ENCODE measurements at places on chromosomes 12 and 14.
A peak's percentile ranks its signal among the peaks of the same experiment; 100 is the strongest.

- DNase-seq, result peak; percentile 43
These were observed 5.6 kb downstream of the MLEC start for GRCh38 chr12:120692524-120693033.

GRCh38 chr12:47507221-47507620, 198.6 kb downstream of the RPAP3 start:
- DNase-seq, result peak; percentile 15

DNA sequence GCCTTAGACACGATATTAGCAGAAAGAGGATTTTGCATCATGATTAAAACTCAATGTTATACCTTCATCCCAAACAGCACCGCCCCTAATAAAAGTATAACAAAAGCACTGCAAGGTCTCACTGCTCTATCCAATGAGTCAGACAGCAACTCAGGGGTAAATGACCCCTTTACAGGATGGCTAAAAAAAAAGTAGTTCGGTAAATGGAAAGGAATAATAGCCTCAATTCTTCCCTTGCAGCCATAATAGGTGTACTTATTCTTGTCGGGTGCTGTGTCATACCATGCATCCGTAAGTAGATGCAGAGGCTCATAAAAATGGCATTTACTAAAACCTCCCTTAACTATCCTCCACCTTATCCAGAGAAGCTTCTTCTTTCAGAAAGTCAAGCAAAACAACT, 53.9 kb upstream of the AP4S1 start:
- no peak for DNase-seq

- DNase-seq, result no peak
These were observed 44.7 kb downstream of the MBIP start for GRCh38 chr14:36275741-36276140.

DNA sequence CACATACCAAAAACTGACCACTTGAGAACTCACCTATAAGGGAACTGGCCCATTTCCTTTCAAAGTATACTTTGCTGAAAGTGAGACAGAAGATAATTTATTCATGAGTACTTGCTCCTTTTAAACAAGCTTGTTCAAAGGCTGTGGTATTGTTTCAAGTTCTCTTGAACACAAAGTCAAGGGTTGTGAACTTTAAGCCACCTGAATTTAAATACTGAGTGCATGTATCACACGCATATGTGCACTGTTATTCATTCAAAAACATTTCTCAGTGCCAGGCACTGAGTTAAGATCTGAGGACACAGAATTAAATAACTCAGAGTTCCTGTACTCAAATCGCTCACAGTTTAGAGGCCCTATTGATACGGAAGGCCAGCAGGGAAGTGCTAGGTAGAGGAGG, 19.1 kb upstream of the LDHB start:
- DNase-seq, result no peak

GRCh38 chr12:74537126-74537706, 419 bp upstream of the ATXN7L3B start:
- DNase-seq, result peak; percentile 47

DNA sequence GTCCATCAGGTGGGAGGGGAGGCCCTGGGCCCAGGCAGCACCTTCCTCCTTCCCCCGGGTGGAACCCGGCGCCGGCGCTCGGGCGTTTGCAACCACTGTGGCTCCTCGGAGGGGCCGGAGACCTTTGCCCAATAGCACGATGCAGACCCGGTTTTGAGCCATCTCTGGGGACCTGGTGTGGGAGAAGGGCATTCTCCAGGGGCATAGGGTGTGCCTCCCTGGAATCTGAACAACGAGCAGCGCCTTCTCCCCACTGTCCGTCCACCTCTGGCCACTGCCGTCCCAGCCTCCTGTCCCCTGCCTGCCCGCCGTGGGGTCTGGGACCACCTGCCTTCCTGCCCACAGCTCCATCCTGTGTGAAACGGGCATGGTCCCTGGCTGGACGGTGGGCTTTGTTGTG, 12.5 kb downstream of the ZFYVE21 start:
- no peak for DNase-seq

GRCh38 chr14:84789012-84789411, 740.9 kb upstream of the FLRT2 start:
- no peak for DNase-seq

GRCh38 chr12:44441155-44441554, 435.0 kb downstream of the NELL2 start:
- DNase-seq, result no peak

GRCh38 chr12:9084417-9084816, 31.3 kb downstream of the A2M start:
- DNase-seq, result no peak

- DNase-seq, result no peak
These were observed 33.2 kb upstream of the CD69 start for GRCh38 chr12:9793779-9794395.

- DNase-seq, result no peak
These were observed 130.8 kb upstream of the KRR1 start for GRCh38 chr12:75642226-75642625.

DNA sequence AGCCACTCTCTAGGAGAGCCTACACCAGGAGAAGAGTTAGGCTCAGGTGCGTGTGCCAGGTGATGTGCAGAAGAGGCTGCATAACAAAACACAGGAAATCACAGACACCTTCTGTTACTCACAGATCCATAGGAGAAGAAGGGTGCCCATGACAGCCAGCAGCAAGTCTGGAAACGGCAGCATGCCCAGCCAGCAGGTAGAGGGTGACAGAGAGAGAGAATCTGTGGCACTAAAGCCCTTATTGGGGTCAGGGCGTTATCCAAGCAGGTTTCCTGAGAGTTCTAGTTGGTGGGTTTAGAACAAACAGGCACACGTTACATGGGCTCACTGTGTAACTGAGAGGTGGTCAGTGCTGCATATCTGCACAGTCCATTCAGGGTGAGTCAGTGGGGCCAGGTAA, 14.9 kb upstream of the SLC8A3 start:
- DNase-seq, result no peak

GRCh38 chr12:41465526-41465925, 277.4 kb downstream of the PDZRN4 start:
- no peak for DNase-seq

DNA sequence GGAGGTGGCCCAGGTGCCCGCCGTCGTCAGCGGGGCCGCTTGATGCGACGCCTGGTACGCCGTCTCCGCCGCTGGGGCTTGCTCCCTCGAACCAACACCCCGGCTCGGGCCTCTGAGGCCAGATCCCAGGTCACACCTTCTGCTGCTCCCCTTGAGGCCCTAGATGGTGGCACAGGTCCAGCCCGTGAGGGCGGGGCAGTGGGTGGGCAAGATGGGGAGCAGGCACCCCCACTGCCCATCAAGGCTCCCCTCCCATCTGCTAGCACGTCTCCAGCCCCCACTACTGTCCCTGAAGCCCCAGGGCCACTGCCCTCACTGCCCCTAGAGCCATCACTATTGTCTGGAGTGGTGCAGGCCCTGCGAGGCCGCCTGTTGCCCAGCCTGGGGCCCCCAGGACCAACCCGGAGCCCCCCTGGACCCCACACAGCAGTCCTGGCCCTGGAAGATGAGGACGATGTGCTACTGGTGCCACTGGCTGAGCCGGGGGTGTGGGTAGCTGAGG, 5.5 kb downstream of the LRP10 start:
- no peak for DNase-seq

DNA sequence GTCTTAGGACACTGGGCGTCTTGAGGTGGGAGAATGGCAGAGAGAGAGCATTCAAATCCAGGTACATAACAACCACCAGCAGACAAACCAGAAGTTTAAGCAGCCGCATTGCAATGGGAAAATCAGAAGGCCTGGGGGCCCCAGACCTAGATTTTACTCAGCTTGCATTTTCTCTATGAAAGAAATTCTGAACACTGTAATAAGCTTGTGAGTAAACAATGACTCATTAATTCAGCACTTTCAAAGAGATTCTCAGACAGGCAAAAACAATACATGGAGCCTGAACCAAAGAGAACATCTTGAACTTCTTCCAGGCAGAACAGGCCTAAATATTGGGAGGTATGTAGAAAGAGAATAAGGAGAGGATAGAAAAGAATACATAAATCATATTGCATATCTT, 69.8 kb upstream of the IFNG-AS1 start:
- peak; percentile 59 for DNase-seq

GRCh38 chr14:77258566-77258965, 12.4 kb downstream of the NGB start:
- DNase-seq, result no peak

DNA sequence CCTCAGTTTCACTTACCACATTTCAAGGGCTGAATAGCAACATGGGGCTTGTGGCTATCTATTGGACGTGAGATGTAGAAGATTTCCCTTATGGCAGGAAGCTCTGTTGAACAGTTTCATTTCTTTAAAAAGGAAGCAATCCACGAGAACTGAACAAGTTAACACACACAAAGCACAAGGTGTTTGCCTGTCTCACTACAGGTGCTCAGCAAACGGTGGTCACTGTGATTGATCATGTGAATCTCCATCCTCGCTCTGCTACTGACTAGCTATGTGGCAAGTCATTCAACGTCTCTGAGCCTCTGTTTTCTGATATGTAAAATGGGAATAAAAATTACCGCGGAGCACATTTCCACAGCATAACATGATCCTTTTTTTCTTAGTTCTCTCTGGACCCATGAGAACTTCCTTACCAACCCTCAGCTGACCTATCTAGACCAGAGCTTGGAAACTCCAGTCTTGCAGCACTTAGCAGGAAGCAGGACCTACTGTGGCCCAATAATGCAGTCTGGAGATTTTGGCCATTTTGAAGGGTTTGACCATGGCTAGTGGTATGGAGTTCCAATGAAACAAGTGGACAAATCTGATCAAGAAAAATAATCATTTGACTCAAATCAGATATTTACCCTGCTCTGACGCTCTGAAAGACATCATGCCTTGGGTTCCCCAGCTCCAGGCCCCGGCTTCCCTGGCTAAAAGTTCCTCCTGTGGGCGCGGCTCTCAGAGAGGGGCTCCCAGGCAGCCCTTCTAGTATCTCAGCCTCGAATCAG, 278.8 kb downstream of the ZFP36L1 start:
- DNase-seq, result no peak

GRCh38 chr12:52873832-52874572, 25.2 kb upstream of the KRT78 start:
- DNase-seq, result peak; percentile 98

- DNase-seq, result no peak
These were observed at the start of gene TSPAN8 for GRCh38 chr12:71157601-71158233. Gene TSPAN8 (minus strand): TSS chr12:71157999. CDS start chr12:71157678, 321 bp downstream.

DNA sequence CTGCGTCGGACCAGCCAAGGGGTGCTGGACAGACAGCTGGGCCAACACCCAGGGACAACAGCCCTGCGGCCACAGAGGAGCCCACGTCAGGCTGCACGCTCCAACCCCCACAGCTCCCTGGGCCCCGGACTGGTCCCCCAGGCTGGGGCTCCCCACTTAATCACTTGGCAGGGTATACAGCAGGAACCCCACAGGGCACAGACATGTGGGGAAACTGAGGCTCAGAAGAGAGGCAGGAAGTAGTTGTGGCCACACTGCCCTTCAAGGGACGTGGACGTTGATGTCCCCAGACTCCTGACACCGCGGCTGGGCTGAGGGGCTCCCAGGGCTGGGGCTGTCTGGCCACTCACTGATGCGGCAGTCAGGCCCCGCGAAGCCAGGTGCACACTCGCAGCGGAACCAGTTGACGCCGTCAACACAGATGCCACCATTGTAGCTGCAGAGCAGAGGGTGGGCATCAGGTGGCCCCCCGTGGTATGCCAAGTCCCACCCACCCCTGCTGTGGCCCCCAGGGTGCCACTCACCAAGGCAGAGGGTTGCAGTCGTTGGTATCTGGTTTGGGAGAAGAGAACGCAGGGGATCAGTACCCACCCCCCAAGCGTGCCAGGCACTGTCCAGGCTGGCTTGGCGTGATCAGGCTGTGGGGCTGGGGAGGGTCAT, 21.5 kb downstream of the JAG2 start:
- no peak for DNase-seq

GRCh38 chr12:120261951-120262851, 3.3 kb downstream of the PXN start:
- no peak for DNase-seq

DNA sequence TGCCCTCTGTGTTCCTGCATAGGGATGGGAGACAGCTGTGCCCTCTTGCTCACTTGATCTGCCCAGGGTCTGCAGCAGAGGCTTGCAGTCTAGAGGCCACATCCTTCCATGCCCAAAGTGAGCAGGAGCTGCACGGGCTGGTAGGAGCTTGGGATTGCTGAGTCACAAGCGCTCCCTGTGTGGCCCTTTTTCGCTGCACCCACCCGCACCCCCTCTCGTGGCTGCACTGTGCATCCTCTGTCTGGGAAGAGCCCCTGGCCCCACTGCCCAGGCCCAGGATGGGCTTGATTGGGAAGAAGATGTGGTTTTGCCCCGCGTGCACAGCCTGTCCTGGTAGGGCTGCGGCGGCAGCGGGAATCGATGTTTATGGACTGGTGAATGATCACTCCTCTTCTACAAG, 192.4 kb downstream of the TSPAN9 start:
- no peak for DNase-seq

- DNase-seq, result peak; percentile 10
These were observed 70.9 kb downstream of the MON2 start for GRCh38 chr12:62537551-62537950.

- peak; percentile 84 for DNase-seq
These were observed 113.7 kb upstream of the NCOR2 start for GRCh38 chr12:124680863-124681778.

DNA sequence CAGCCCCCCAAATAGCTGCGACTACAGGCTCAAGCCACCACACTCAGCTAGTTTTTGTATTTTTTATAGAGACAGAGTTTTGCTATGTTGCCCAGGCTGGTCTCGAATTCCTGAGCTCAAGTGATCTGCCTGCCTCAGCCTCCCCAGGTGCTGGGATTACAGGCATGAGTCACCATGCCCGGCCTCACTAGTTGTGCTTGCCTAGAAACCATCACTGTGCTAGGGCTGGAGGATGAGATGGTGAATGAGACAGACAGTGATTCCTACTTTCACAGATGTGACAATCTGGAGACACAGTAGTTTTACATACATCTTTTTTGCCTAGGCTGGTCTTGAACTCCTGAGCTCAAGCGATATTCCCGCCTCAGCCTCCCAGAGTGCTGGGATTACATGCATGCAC, 7.5 kb upstream of the MSI1 start:
- DNase-seq, result no peak

DNA sequence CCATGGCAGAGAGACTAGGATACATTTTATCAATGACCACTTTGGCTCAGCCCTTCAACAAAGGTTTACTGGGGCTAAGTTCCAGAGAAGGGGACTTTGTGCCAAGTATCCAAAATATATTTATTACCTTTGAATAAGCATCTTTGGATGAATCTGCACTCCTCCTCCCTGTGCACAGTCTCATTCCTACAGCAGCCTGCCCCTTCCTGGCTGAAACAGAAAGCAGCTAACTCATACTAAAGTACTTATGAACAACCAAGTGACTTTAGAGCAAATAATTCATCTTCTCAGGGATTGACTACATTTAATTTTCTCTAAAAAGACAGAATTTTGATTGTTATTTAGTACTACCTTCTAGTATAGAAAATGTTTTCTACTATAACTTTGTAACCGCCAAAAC, 47.8 kb upstream of the ETV6 start:
- DNase-seq, result no peak

GRCh38 chr14:72518809-72519377, 375.0 kb downstream of the DPF3 start:
- DNase-seq, result no peak

DNA sequence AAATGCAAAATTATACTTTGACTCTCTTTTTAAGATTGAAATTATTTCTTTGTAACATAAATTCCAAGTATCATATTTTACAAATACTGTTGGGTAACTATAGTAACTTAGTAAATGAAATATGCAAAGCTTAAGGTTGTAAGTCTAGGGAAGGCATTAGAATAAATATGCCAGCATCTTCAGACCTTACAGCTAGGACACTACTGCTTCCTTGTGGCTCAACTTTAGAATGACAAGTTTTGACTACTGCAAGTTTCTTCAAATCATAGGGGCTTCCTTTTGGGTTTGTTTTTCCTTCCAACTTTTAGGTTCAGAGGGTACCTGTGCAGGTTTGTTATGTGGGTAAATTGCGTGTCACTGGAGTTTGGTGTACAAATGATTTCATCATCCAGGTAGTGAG, 17.7 kb upstream of the ANP32D start:
- DNase-seq, result peak; percentile 40
